ENCODE measurements at places on chromosomes 7 and 10.

GRCh38 chr10:72146071-72146470 is 57.7 kb upstream of the SPOCK2 start:
- DNase-seq, result no peak

- no peak for DNase-seq
Observed at GRCh38 chr10:63986536-63986935, 465.3 kb downstream of the REEP3 start.

- DNase-seq, result no peak
Observed at GRCh38 chr10:62230344-62231121, 38.1 kb downstream of the RTKN2 start.

GRCh38 chr10:89685936-89686335 is 15.5 kb upstream of the KIF20B start:
- no peak for DNase-seq

DNA sequence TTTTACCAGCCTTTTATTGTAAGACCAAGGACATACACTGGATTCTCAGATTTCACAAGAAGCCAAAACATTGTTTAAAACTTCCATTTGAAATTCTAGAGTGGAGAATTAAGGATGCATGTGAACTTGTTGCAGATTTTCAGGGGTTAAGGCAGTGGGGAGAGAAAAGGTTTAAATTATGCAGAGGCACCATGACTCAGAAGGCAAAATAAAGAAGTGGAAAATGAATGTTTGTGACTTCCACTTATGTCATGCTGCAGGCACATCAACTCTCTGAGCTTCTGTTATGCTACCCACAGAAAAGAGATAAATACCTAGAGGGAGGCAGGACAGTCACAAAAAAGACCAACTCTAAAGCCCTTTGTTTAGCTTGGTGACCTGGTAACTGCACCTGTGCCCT is 84.4 kb upstream of the BET1 start:
- DNase-seq, result no peak

GRCh38 chr7:30635798-30636197 is 41.1 kb downstream of the GARS1 start:
- no peak for DNase-seq

- no peak for DNase-seq
Observed at GRCh38 chr7:134844200-134844599, 64.8 kb downstream of the CALD1 start.

GRCh38 chr10:80670774-80671173 is 133.1 kb downstream of the SH2D4B start:
- no peak for DNase-seq

- DNase-seq, result no peak
Observed at GRCh38 chr10:133324198-133324792, 12.4 kb downstream of the CALY start.

DNA sequence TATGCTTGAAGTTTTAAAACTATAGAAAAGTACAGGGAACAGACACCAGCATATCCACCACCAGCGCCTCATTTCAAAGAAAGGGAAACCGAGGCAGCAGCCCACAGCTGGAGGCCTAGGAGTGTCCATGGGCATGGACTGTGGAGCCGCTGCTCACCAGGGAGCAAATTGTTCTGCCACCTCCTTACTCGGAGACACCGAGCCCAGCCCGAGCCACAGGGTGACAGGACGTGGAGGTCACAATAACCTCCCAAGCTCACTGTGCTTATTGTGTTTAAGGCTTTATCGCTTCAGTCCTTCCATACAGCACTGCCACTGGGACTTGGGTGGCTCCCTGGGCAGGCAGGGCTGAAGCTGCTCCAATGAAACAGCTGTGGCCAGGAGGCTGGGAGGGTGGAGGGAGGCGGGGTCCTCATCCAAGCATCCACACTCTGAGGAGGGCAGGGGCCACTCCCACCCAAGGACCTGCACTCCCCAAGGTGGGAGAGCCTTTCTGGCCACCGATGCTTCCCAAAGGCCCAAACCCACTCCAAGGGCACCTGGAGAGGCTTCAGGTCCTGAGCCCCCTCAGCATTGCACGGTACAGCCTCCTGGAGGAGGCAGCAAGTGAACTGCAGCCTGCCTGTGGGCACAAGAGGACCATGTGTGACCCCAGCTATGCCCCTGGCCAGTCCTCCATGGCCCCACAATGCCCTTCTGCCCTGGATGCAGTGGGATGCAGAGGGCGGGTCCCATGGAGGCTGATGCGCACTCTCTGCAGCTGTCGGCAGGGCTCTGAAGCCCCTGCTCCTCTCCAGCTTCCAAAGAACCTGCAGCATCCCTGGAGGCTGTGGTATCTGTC is 38.7 kb upstream of the RET start:
- DNase-seq, result no peak

All from kidney capillary endothelial cell (primary cell).